ENCODE measurements at places on chromosomes 13 and 19. TPM values are rescaled to one million over a fixed set of nuclear protein-coding genes. Genes with fewer than 3 reads are reported as not detected.

CKM gene
- total RNA-seq, result not detected

GFY gene
- not detected for total RNA-seq

C19orf81 gene
- not detected for total RNA-seq

ADAT3 gene
- total RNA-seq, result 9.6 TPM

VSTM1 gene
- not detected for total RNA-seq

CYP4F8 gene
- not detected for total RNA-seq

TNNT1 gene
- total RNA-seq, result 12.3 TPM

CGB1 gene
- 2.4 TPM for total RNA-seq

KIR2DL4 gene
- total RNA-seq, result not detected

GNA15 gene
- 110 TPM for total RNA-seq

F7 gene
- not detected for total RNA-seq

KLK8 gene
- total RNA-seq, result 56.3 TPM

ZIC2 gene
- not detected for total RNA-seq

CCNA1 gene
- 11.1 TPM for total RNA-seq

ZNF681 gene
- total RNA-seq, result 0.37 TPM

FCER2 gene
- total RNA-seq, result not detected

CCDC122 gene
- 5.0 TPM for total RNA-seq

WTIP gene
- 3.5 TPM for total RNA-seq

PPM1N gene
- 3.0 TPM for total RNA-seq

IRF3 gene
- total RNA-seq, result 78.1 TPM

TLE6 gene
- total RNA-seq, result 0.93 TPM

RGL3 gene
- not detected for total RNA-seq

OR1M1 gene
- total RNA-seq, result not detected

KLK2 gene
- not detected for total RNA-seq
